ENCODE measurements at places on chromosomes 4 and X.

GRCh38 chr4:40216622-40217366 lies 20.0 kb downstream of the RHOH start:
- no peak for DNase-seq

DNA sequence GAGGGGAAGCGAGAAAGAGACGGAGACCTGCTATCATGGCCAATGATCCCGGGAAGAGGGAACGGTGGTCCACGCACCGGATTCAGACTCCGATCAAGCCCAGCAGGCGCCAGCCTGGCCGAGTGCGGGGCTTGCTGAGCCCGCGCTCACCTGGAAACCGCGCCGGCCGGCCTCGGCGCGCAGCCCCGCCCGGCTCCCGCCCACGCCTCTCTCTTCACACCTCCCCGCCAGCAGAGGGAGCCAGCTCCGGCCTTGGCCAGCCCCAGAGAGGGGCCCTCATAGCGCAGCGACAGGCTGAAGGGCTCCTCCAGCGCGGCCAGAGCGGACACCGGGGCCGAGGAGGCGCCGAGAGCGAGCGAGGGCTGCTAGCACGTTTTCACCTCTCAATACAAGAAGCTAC lies 36.8 kb upstream of the SPANXN2 start:
- DNase-seq, result no peak

GRCh38 chrX:124293810-124294209 lies 38.6 kb upstream of the TEX13D start:
- no peak for DNase-seq

- DNase-seq, result no peak
Measured at GRCh38 chr4:120544838-120545237, 377.7 kb downstream of the PRDM5 start.

DNA sequence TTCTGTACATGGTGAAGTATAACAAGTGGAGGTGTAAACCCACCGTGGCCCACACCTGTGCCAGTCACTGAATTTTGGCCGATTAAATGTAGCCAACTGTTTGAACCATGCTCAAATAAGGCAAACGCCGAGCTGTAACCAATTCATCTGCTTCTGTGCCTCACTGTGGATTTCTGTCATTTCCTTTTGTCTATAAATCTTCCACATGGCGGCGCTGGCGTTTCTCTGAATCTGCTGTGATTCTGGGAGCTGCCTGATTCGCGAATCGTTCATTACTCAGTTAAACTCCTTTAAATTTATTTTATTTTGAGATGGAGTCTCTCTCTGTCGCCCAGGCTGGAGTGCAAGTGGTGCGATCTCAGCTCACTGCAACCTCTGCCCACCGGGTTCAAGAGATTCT lies 19.2 kb downstream of the SUPT20HL2 start:
- no peak for DNase-seq

GRCh38 chr4:2829321-2829932 lies 14.2 kb upstream of the ADD1 start:
- no peak for DNase-seq

- no peak for DNase-seq
Measured at GRCh38 chrX:43108828-43109227, 330.9 kb upstream of the PPP1R2C start.

DNA sequence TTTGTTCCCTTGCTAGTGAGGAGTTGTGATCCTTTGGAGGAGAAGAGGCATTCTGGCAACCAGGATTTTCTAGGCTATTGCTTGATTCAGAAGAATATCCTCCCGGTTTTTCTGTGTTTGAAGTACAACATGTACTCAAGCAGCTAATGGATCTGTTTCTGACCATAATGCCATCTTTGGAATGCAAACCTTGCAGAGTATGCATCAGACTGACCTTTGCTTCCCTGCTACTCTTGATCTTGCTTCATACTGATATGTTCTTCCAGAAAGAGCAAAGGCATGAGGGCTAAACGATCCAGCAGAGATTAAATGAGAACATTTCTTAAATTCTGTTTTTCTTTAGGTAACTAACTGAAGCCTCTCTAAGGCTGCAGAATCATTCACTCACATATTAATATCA lies 265.4 kb upstream of the SLC7A11 start:
- no peak for DNase-seq

DNA sequence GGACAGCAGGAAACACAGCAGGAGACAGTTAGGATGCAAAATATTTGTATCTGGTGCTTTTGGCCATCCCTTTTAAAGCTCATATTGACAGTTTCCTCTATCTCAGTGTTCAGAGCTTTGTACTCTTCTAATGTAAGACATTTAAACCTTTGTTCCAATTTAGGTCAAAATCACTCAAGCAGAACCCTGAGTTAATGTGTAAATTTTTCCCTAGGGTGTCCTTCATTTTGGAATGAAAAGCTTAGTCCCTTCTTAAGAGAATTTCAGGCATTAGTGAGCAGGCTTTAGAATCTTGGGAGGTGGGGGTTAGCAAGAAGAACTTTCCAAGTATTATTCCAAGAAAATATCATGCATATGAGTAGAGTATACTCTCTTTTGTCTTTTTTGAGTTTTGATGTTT lies 188.7 kb downstream of the GBA3 start:
- DNase-seq, result no peak

DNA sequence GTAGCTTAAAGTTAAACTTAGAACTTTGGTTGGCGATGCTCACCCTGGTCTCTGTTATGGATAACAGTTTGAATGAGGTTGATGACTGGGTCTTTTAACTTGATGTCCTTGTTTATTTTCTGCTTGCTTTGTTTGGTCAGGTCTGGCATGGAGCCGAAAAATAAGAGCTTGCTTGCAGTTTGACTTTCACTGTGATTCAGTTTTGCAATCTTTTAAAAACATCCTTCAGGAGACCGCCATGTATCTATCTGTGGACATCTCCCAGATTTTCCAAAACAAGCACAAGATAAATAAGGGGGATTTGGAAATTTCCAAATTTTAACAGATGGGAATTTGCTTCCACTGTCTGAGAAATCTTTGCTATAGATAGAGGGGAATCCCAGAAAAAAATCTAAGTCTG lies 246.7 kb downstream of the PALLD start:
- DNase-seq, result no peak

- no peak for DNase-seq
Measured at GRCh38 chrX:122582280-122582974, 601.7 kb upstream of the GRIA3 start.

DNA sequence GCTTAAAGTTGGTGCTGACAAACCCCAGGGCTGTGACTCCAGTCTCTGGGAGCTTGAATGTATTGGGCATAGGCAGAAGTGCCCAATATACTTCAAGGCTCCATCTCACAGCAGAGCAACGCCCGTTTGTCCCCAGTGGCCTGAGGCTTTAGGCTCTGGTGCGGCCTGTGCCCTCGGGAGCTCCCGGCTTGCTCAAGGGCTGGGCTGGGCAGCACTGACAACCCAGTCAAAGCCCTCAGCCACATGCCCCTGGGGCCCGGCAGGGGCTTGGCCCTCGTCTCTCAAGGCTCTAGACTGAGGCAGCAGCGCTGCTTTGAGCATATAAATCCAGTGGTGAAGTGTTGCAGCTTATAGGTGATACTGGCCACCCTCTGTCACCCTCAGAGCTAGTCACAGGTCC lies 203.7 kb downstream of the AFAP1 start:
- no peak for DNase-seq

DNA sequence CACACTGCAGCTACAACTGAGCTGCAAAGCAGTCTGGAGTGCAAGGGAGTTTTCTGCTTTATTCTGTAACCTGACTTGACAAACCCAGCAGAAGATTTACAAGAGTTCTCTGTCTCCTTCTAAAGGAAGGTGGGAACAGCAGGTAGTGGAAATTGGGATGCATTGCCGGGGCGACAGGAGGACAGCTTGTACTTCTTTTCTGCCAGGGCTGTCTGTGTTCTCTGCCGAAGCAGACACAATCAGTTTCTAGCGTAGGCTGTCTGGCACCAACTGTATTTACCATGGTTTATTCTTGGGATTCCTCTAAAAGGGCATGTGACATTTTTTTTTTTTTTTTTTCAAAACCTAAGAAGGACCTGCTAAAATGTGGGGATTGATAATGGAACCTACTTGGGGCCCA lies 190.8 kb upstream of the GK2 start:
- no peak for DNase-seq

GRCh38 chr4:3307060-3307459 lies 14.2 kb downstream of the RGS12 start:
- DNase-seq, result peak; percentile 58

DNA sequence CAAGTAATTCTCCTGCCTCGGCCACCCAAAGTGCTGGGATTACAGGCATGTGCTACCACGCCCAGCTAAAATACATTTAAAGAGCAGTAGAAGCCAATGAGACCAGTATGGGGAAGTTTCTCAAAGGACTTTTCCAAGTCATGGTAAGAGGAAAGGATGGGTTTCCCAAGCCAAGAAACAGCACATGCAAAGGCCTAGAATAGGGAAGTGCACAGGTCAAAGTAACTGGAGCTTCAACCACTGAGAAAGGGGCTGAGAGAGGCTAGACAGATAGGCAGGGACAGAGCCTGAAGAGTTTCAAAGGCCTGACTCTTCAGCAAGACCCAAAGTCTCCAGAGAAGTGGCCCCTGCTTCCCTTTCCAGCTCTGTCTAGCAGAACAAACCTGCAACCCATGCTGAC lies 162.1 kb downstream of the CORIN start:
- no peak for DNase-seq

DNA sequence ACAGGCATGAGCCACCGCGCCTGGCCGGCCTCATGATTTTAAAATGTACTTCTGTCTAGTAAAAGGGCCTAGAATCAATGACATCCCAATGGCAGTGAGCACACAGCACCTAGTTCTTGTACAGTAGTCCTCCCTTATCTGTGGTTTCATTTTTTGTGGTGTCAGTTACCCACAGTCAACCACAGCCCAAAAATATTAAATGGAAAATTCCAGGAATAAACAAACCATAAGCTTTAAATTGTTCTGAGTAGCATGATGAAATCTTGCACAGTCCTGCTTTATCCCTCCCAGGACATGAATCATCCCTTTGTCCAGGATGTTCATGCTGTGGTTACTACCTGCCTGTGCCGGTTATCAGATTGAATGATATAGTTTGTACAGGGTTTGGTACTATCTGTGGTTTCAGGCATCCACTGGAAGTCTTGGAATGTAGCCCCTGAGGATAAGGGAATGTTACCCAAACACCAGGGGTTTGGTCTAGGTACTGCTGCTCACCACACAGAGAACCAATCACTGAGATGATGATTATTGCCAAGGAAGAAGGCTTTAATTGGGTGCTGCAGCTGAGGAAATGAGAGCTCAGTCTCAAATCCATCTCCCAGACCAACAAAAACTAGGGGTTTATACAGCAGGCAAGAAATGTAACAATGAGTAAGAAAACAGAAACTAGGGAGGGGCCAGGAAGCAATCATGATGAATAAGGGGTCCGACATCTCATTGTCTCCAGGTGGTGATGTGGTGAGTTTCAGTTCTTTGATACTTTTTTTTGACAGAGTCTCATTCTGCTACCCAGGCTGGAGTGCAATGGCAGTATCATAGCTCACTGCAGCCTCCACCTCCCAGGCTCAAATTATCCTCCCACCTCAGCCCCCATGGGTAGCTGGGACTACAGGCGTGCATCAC lies 16.2 kb upstream of the FHL1 start:
- DNase-seq, result no peak

GRCh38 chr4:6047130-6047673 lies 29.0 kb upstream of the C4orf50 start:
- DNase-seq, result no peak

GRCh38 chrX:107731831-107732502 lies 43.6 kb downstream of the TSC22D3 start:
- peak; percentile 66 for DNase-seq

- DNase-seq, result peak; percentile 72
Measured at GRCh38 chr4:158809611-158810486, 41.0 kb downstream of the FNIP2 start.

DNA sequence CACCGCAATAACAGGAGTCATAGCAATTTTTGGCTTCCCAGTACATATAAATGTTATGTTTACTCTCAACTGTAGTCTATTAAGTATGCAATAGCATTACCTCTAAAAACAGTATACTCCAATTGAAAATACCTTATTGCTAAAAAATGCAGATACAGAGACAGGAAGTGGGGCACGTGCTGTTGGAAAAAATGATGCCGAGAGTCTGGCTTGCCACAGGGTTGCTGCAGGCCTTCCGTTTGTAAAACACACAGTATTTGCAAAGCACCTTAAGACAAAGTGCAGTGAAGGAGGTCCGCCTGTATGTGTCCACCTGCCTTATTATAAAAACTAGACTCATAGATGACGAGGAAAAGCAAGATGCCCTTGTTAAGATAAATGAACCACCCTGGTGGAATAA lies 23.5 kb downstream of the CD99 start:
- no peak for DNase-seq

DNA sequence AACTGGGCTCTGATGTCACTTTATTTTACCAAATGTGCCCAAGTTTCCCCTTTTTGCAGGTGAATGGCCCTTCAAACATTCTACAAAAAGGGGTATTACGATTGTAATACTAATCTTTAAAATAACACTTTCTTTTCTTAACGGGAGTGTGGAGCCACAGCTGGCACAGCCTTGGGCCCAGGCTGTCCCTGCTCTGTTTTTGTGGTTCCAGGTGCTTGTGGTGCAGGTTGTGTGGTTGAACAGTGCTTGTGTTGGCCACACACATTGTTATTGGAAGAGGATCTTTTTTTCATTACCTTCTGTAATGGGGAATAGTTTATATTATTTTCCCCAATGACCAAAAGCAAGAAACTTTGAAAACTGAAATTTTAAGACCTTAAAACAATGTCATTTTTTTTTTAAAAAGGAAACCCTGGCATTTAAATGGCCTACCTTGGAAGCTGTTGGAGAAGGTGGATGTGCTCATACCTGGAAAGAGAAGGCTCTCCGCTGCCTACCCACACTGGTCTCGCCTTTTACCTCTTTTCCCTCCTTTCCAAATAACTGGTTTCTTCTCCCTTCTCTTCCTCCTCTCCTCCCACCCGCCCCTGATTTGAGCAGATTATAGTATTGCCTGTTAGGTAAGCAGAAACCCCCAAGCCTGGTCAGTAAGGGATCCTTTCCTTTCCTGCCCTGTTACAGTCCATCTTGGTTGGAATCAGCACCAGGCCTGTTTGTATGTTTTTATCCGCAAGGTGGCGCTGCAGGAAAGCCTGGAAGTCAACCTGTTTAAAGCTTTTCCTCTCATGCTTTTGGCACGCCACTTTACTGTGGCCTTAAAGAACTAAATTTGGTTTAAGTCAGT lies 28.6 kb downstream of the HADH start:
- DNase-seq, result peak; percentile 81
